Smooth muscle cell of the coronary artery (primary cell): ENCODE measurements at places on chromosomes 1 and 21. TPM values are rescaled to one million over a fixed set of nuclear protein-coding genes. Genes with fewer than 3 reads are reported as not detected.

The EFNA3 gene
- 0.35 and 0.90 TPM in 2 replicates for total RNA-seq

The NHLH1 gene
- total RNA-seq = not detected in 2 replicates

The TMEM240 gene
- 1.6 and 5.6 TPM in 2 replicates for total RNA-seq

The C1orf74 gene
- total RNA-seq = 1.4 and 3.0 TPM in 2 replicates

The BTG2 gene
- 10.1 and 18.8 TPM in 2 replicates for total RNA-seq
